ENCODE measurements at places on chromosomes 1 and 21.

DNA sequence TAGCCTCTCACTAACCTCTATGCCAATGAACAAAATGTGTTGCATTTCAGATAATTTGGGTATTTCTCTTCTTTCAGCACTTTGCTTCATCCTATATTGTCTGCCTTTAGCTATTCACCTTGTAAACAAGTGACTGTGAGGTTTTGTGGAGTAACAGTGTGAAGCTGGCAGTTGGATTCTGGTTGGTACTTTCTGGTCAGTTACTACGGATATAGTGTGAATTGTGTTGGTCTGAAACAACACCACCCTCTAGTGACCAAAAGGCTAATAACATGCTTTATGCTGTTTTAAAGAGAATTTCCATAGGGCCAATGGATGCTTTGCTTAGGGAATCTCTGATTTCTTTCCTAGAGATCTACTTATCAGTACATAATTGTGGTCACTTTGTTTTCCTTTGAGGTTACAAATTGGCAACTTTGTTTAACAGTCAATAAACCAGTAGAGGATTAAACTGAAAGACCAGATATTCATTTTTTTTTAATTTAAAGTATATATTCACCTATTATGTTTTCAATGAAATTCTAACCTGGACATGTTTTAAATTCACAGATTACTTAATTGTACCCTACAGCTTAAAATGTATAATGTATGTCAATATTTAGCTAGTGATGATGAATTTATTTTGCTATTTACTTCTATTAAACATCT lies 2.5 kb upstream of the PTGER3 start:
- no peak for DNase-seq

DNA sequence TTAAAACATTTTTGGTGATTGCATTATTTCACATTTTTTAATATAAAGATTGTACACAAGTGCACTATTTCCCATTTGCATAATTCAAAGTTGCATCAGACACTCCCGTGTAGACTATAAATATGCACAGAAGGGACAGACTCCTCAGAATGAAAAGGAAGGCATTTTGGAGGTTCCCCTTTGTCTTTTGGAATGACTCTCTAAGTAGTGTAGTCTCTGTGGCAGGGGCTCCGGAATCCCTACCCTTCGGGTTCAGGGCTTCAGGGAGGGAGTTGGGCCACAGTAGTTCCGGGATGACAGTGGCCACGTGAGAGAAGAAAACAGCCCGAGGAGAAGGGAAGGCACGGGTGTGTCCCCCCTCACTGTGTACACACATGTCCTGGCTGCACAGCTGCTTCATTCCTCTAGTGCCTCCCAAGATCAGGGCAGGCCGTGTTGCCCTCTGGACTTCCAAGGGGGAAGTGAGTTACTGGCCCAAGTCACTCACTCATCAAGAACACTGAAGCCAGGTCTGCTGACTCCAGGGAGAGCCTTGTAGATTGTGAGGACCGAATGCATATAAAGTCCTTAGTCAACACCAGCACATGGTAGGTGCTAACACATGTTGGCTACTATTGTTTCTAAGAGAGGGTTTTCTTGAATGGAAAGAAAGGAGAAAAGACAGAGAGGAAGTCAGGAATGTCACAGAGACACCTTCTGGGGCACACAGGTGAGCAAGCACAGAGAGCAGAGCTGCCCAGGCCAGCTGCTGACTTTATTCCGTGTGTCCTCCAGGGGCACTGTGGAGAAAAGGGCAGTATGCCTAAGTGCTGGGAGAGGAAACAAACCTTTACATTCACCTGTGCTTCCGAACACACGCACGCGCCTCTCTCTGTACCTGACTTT lies 39.8 kb downstream of the LHX4 start:
- no peak for DNase-seq

DNA sequence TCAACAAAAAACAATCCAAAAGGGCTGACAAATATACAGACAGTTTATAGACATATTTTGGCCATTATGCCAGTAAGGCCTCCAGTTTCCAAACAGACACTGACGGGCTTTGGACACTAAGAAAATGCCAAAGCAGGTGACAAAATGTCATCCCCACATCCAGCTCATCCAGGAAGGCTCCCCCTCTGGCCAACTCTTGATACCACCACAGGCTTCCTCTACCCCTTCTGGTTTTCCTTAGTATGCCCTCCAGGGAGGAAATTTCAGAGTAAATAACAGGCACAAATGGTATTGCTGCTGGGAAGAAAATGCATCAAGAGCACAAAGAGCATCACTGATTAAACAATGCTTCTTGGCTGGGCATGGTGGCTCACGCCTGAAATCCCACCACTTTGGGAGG lies 225.3 kb downstream of the VAV3 start:
- no peak for DNase-seq

GRCh38 chr1:38962113-38962512 lies 20.5 kb upstream of the RHBDL2 start:
- DNase-seq, result no peak

GRCh38 chr21:36524477-36524876 lies 44.6 kb upstream of the CLDN14 start:
- no peak for DNase-seq

- peak; percentile 89 for DNase-seq
Measured at GRCh38 chr1:184296466-184297243, 90.2 kb upstream of the C1orf21 start.

DNA sequence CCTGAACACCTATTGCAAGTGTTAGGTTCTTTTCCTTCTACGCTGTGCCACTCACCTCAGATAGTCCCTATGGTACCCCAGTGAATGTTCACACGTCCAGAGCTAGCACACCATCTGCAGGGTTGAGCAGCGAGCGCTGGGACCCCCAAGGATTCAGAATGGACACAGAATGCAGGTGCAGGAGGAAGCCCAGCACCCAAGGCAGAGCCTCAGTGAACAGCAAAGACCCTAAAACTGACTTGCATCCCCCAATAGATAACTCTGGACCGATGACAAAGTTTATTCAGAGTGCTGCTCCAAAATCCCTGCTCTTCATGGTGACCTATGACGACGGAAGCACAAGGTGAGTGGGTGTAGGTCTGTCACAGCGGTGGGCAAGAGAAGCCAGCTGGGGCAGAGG lies 15.1 kb upstream of the MX2 start:
- no peak for DNase-seq

GRCh38 chr1:181789395-181789794 lies 272.1 kb downstream of the ZNF648 start:
- DNase-seq, result no peak
